PC-9 (cell line): ENCODE measurements at places on chromosomes 2 and 18. TPM values are rescaled to one million over a fixed set of nuclear protein-coding genes. Genes with fewer than 3 reads are reported as not detected.

MARCHF4 gene
- 7.7 and 14.5 TPM in 2 replicates for total RNA-seq

DNA sequence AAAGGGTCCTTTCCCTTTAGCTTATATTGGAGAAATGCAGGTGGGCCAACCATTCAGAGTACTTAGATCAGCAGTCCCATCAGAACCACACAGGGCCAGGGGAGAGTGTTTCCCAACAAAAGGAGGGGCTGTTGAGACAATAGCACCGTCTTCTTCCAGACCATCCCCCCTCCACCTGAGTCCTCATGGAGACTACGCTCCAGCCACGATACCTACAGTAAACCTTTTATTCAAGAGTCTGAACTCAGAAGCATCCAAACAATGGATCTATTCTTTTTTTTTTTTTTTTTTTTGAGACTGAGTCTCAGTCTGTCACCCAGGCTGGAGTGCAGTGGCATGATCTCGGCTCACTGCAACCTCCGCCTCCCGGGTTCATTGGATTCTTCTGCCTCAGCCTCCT, 25.7 kb upstream of the ZNF532 start:
- H3K4me1 ChIP-seq = no peaks in the 10 kb centered on the region
- no peak overlapping the region for H3K27ac ChIP-seq
- DNase-seq = no peak
- H3K27me3 ChIP-seq = no peaks in the 10 kb centered on the region

DNA sequence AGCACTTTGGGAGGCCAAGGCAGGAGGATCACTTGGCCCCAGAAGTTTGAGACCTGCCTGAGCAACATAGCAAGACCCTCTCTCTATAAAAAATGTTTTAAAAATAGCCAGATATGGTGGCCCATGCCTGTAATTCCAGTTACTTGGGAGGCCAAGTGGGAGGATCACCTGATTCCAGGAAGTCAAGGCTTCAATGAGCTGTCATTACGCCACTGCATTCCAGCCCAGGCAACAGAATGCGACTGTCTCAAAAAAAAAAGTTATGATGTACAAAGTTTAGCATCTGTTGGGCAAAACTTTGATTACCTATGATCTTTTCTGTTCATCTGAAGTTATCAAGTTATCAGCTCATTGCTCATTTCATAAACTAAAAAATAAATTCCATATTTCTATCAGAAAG, 504.1 kb upstream of the PKDCC start:
- no peaks in the 10 kb centered on the region for H3K4me1 ChIP-seq
- no peaks in the 10 kb centered on the region for H3K27me3 ChIP-seq
- DNase-seq = no peak
- H3K36me3 ChIP-seq = no peaks in the 10 kb centered on the region
- no peak overlapping the region for H3K27ac ChIP-seq
- H3K4me3 ChIP-seq = no peak overlapping the region

- H3K27me3 ChIP-seq = no peaks in the 10 kb centered on the region
- H3K4me3 ChIP-seq = no peak overlapping the region
- H3K27ac ChIP-seq = peak overlapping the region; percentile 94
- peaks cover 64% of the 10 kb centered on the region for H3K4me1 ChIP-seq
- peak; percentile 76 for DNase-seq
- no peaks in the 10 kb centered on the region for H3K36me3 ChIP-seq
Measured at GRCh38 chr2:20578895-20579825, 71.7 kb downstream of the HS1BP3 start.

DNA sequence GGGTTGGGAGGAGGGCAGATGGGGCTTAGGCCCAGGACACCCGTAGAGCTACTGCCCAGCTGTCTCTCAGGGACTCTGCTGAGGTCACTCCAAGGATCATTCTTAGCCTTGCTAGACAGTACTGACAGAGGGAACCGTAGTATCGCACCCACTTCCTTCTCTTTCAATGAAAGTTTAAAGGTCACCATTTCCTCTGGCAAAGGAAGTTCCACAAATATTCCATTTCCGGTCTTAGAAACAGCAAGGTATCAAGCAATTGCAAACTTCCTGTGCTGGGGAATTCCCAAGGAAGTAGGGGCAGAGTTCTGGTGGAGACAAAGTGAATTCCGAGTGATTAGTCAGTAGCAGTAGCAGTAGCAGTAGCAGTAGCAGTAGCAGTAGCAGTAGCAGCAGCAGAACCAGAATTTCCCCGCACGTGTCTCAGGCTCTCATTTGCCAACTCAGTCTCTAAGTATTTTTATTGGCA, 24.7 kb downstream of the IL1B start:
- H3K36me3 ChIP-seq = no peaks in the 10 kb centered on the region
- no peak overlapping the region for H3K27ac ChIP-seq
- H3K27me3 ChIP-seq = no peaks in the 10 kb centered on the region
- no peak for DNase-seq
- H3K4me1 ChIP-seq = no peaks in the 10 kb centered on the region

GRCh38 chr2:96315400-96316071, 9.6 kb upstream of the ITPRIPL1 start:
- H3K27me3 ChIP-seq = no peaks in the 10 kb centered on the region
- H3K4me1 ChIP-seq = peaks cover 18% of the 10 kb centered on the region
- DNase-seq = peak; percentile 26
- no peak overlapping the region for H3K27ac ChIP-seq
- no peak overlapping the region for H3K4me3 ChIP-seq
